H9 (cell line): ENCODE measurements at places on chromosomes 4 and X. TPM values are rescaled to one million over a fixed set of nuclear protein-coding genes. Genes with fewer than 3 reads are reported as not detected.

The ZNF630 gene
- 1.2 and 1.5 TPM in 2 replicates for total RNA-seq

DNA sequence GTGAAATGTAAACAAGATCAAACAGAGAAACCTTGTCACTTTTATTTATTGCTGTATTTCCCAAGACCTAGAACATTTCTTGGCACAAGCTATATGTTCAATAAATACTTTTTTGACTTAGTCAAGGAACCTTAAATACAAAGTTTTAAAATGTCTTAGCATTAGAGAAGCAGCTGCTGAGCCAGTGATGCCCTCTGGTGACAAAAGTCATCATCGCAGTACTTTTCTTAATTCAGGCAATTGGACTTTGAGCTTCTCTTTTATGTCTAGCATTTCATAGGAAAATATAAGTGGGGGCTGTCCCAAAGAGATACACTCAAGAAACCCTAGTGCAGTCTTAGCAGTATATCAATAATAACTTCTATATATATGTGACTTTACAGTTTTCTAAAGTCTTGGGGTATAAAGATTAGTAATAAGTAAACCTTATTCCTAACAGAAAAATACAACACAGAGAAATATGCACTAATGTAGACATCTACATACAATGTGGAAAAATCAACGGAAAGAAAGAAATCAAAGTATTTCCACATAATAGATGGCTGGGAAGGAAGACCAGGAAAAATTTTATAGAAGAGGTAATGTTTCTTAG lies 118.4 kb downstream of the DTHD1 start:
- H3K4me1 ChIP-seq, result no peaks in the 10 kb centered on the region
- H3K27me3 ChIP-seq, result no peaks in the 10 kb centered on the region
- no peak overlapping the region for H3K27ac ChIP-seq

The MAOB gene
- 1.1 and 1.4 TPM in 2 replicates for total RNA-seq

The INTU gene
- 10.7 and 11.4 TPM in 2 replicates for total RNA-seq

DNA sequence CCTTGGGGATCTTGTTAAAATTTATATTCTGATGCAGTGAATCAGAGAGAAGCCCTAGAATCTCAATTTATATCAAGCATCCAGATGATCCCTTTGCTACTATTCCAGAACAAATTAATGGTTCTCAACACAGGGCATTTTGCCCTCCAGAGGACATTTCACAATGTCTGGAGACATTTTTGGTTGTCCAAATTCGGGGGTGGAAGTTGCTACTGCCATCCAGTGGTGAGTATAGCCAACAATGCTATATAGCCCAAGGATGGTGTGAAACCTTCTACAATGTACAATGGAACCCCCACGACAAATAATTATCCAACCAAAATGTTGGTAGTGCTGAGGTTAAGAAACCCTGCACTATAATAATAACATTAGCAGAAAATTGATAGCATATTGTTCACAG lies 2440.0 kb downstream of the PCDH7 start:
- H3K36me3 ChIP-seq, result no peaks in the 10 kb centered on the region; the same call in 2 of the 3 replicates
- DNase-seq, result no peak
- no peaks in the 10 kb centered on the region for H3K4me1 ChIP-seq

The MAGEA6 gene
- total RNA-seq, result not detected in 2 replicates

- no peak overlapping the region for H3K4me3 ChIP-seq
- peaks cover 17% of the 10 kb centered on the region for H3K36me3 ChIP-seq
- no peaks in the 10 kb centered on the region for H3K27me3 ChIP-seq
- no peak overlapping the region for H3K27ac ChIP-seq
- H3K4me1 ChIP-seq, result no peaks in the 10 kb centered on the region; the same call in 1 of the 2 replicates
These were observed 48.3 kb downstream of the CD99L2 start for GRCh38 chrX:150849996-150850720.

DNA sequence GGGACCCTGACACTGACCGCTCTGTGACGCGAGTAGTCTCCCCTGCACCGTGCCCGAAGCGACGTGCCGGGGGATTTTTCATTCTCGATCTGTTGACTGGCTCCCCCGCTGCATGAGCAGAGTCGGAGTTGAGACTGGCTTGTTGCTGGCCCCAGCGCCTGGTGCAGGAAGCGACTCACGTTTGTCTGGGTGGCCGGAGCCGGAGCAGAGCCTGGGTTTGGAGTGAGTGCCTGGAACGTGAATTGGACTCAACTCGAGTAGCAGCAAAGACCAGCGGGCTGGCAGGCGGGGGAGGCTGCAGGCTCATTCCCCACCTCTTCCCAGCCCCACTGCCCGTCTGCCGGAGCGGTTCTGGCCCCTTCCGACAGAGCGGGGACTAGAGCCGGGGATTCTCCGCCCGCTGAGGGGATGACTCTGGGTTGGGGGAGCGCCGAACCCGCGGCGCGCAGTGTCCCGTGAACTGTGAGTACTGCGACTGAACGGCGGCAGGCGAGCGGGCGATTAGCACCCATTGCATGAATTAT lies 554 bp downstream of the PCDH7 start:
- 0 out of 2 replicates have a peak, but pooled peaks cover 3% of the 10 kb centered on the region for H3K4me1 ChIP-seq
- peak overlapping the region; percentile 100 for H3K4me3 ChIP-seq
- H3K36me3 ChIP-seq, result peaks cover 17% of the 10 kb centered on the region
- peaks cover 23% of the 10 kb centered on the region for H3K27me3 ChIP-seq
- no peak overlapping the region for H3K27ac ChIP-seq

GRCh38 chr4:87458913-87459312 lies 36.5 kb downstream of the NUDT9 start:
- H3K4me1 ChIP-seq, result no peaks in the 10 kb centered on the region; the same call in 1 of the 2 replicates
- H3K4me3 ChIP-seq, result no peak overlapping the region
- no peaks in the 10 kb centered on the region for H3K27me3 ChIP-seq
- H3K36me3 ChIP-seq, result peaks cover 11% of the 10 kb centered on the region
- no peak overlapping the region for H3K27ac ChIP-seq
